Tibial nerve (tissue), 4 donors: ENCODE measurements at places on chromosomes 7 and 10. TPM values are rescaled to one million over a fixed set of nuclear protein-coding genes. Genes with fewer than 3 reads are reported as not detected.
A peak's percentile ranks its signal among the peaks of the same experiment; 100 is the strongest.

- H3K4me3 ChIP-seq, result peak within 1 kb of the TSS; percentile 59
- peak within 1 kb of the TSS; percentile 75 for H3K27ac ChIP-seq
- no peaks in the 10 kb centered on the region for H3K27me3 ChIP-seq
- no peaks in the 10 kb centered on the region for H3K4me1 ChIP-seq
Observed at GRCh38 chr7:120988591-120989256, at the start of gene CPED1. CPED1 (plus strand) TSS chr7:120988711; CDS start chr7:120989622, 911 bp downstream.

DNA sequence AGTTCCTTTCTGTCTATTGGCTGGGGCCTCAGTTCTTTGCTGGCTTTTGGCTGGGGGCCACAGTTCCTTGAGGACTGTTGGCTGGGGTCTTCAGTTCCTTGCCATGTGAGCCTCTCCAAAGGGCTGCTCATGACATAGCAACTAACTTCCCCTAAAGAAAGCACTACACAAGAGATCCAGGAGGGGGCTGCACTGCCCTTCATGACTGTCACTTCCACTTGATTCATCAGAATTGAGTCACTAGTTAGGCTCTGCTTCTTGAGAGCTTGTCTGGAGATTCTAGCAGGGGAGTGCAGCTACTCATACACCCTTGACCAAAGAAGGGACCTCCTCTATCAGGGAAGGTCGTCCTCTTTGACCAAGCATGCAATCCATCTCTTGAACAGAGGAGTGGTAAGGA is 38.0 kb upstream of the MKX start:
- H3K27me3 ChIP-seq, result no peaks in the 10 kb centered on the region
- DNase-seq, result peak; percentile 12
- H3K36me3 ChIP-seq, result no peaks in the 10 kb centered on the region
- H3K27ac ChIP-seq, result no peak overlapping the region
- H3K4me3 ChIP-seq, result no peak overlapping the region
- no peaks in the 10 kb centered on the region for H3K4me1 ChIP-seq

GRCh38 chr10:97334370-97335175 is at the start of gene FRAT2:
FRAT2 (minus strand) TSS chr10:97334729; CDS start chr10:97334572, 157 bp downstream.
- no peaks in the 10 kb centered on the region for H3K36me3 ChIP-seq
- H3K4me3 ChIP-seq, result peak within 1 kb of the TSS; percentile 97
- H3K27me3 ChIP-seq, result no peaks in the 10 kb centered on the region
- peak within 1 kb of the TSS; percentile 92 for H3K27ac ChIP-seq
- DNase-seq, result peak; percentile 81
- peaks cover 24% of the 10 kb centered on the region for H3K4me1 ChIP-seq

DNA sequence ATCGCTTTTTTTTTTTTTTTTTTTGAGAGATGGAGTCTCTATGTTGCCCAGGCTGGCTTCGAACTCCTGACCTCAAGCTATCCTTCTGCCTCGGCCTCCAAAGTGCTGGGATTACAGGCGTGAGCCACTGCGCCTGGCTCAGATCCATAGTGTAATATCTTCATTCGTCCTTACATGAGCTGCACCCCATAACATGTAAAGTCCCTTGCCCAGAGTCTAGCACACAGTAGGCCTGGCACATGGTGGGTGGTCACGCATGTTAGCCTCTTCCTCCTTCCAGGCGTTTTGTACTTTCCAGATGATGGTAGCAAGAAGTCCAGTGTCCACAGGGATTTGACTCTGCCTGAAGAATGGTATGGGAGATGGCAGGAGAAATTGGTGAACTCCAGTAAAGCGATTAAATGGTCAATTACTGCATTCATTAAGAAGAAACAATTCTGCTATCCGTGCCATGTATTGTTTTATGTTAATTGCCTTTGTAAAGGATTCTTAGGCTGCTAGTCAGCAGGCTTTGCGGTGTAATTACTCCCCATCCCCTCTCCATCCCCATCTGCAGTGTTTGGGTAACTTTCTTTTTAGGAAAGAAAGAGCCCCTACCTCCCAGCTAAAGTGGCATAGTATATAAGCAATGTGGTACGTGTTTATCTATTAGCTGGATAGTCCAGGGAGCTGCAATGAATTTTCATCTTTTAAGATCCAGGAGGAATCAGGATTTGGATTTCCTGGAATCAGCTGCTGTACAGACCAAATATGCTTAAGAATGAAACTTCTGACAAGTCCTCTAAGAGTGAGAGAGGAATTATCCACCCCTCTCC is 1.2 kb downstream of the TPST1 start:
- H3K27ac ChIP-seq, result peak overlapping the region; percentile 85
- H3K4me3 ChIP-seq, result peak overlapping the region; percentile 57
- H3K4me1 ChIP-seq, result peaks cover 2% of the 10 kb centered on the region
- no peak for DNase-seq
- H3K27me3 ChIP-seq, result no peaks in the 10 kb centered on the region
- H3K36me3 ChIP-seq, result no peaks in the 10 kb centered on the region

DNA sequence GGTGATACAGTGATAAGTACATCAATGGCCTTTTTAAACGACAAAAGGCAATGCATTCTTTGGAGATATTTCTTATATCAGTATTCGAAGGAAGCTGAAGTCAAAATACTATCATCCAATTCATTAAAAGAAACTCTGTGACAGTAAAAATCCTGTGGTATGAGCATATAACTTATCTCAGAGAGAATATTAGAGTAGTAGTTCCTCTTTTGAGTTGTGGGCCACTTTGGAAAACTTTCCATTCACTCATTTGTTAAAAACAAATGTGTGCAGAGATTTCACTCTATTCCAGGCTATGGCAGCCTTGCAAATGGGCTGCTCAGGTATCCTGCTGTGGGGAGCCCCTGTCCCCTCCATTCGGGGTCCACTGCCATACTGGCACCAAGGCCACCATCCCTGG is 55.3 kb upstream of the ZNF438 start:
- DNase-seq, result no peak
- H3K4me3 ChIP-seq, result no peak overlapping the region
- no peaks in the 10 kb centered on the region for H3K4me1 ChIP-seq
- no peaks in the 10 kb centered on the region for H3K27me3 ChIP-seq
- no peaks in the 10 kb centered on the region for H3K36me3 ChIP-seq
- no peak overlapping the region for H3K27ac ChIP-seq

GRCh38 chr10:109403551-109403950 is 519.8 kb downstream of the XPNPEP1 start:
- H3K27ac ChIP-seq, result no peak overlapping the region
- H3K4me3 ChIP-seq, result no peak overlapping the region
- no peak for DNase-seq
- no peaks in the 10 kb centered on the region for H3K27me3 ChIP-seq
- H3K4me1 ChIP-seq, result no peaks in the 10 kb centered on the region

SLK gene
- 62.2 TPM for total RNA-seq
